Activated CD4-positive, alpha-beta T cell treated with anti-CD3 and anti-CD28 coated beads for 24 hours (primary cell): ENCODE measurements at places on chromosomes 12 and 14.

DNA sequence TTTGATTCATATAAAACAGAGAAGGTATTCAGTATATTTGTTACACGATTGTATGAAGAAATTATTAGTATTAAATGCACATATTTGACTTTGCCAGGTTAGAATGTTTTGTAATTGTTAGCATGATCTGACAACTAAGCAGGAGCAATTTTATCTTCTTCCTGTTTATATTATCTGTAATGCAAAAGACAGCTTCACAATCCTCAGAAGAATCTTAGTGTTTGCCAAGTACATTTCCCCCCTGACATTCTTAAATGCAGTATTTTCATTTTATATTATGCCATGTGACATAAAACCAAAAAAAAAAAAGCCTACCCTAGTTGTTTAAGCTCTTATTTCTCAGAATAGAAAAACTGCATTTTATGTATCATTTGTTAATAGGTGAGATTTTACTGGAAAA is 469.4 kb downstream of the FOXG1 start:
- no peak for DNase-seq

- DNase-seq, result no peak
Measured at GRCh38 chr14:20048202-20048601, 11.6 kb upstream of the OR4L1 start.

DNA sequence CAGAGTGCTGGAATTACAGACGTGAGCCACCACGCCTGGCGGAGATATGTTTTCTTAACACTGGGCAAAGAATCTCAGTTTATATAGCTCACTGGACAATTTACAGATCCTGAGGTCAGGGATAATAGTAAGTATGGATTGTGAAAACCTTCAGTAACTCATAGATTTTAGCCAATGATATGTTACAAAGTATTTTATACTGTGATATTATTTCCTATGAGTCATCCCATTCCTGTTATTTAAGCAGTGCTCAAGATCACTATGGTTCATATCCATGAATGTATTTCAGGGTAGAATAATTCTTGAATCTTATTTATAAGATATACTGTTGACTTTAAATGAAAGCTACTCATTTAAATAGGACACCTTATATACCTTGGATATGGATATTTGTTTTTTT is 107.2 kb downstream of the RAD51B start:
- DNase-seq, result no peak

DNA sequence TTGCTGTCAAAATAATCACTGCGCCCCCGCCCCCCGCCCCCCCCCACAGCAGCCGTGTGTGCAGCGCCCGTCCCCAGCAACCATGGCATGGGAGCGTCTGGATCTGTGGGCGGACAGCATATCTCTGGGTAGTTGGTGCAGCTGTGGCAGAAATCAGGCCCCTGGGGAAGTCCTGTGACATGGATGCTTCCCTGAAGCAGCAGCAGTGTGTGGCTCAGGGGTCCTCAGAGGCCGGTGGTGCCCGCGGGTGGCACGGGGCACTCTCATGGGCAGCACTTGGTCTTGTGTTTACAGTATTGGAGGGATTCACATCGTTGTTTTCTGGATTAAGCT is 19.2 kb downstream of the XRCC3 start:
- no peak for DNase-seq

GRCh38 chr12:99948370-99948769 is 36.4 kb downstream of the ANKS1B start:
- no peak for DNase-seq

DNA sequence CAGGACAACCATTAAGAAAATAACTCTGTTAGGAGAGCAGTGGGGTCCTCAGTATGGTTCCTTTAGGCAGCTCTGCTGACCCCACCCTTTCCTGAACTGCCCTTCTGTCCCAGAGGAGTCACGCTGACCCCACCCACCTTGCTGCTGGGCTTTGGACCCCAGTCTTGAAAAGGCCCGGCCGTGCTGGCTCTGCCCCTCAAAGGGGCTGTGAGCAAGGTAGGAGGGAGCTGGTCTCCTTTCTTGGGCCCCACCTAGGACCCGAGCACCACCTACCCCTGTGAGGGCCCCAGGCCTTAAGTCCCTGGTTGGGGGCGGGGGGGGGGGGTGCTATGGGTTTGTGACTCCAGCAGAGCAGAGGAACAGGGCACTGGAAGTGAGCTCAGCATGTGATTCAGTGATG is 171.1 kb downstream of the MON2 start:
- no peak for DNase-seq

DNA sequence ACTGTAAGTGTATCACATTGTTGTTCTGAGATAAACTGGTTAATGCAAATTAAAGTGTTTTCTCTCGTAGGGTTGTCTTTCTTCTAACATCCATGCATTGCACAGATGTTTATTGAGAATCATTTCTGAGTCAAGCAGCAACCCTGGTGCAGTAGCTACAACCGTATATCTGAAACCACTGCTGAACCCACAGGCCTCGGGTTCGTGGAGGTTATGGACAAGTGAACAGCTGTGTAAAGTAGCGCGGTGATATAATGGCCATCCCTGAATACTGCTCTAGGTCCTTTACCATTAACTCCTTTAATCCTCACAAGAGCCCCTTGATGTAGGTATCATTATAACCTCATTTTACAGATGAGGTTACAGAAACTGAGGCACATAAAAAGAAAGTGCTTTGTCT is 486.1 kb upstream of the TMEM132C start:
- DNase-seq, result no peak

- peak; percentile 55 for DNase-seq
Measured at GRCh38 chr12:108838194-108839017, 19.0 kb downstream of the SSH1 start.

GRCh38 chr12:53624458-53624857 is 1.7 kb downstream of the ATF7 start:
- DNase-seq, result no peak

DNA sequence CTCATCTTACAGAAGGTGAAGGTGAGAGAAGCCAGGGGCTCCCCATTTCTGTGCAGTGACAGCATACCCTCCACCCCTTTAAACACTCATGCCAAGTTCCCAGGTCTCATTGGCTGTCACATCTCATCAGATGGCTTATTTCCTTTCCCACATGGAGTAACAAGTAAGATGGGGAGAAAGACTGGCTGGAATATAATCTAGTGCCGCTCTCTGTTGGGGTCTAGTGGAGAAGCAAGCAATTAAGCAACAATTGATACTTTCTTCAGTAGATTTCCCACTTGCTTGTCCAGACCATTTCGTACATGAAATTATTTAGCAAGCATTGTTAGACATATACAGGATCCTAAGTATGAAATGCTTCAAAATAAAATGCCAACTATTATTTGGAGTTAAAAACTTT is 92.2 kb downstream of the SLC5A8 start:
- no peak for DNase-seq

GRCh38 chr14:81268016-81268416 is 47.3 kb upstream of the GTF2A1 start:
- DNase-seq, result no peak

DNA sequence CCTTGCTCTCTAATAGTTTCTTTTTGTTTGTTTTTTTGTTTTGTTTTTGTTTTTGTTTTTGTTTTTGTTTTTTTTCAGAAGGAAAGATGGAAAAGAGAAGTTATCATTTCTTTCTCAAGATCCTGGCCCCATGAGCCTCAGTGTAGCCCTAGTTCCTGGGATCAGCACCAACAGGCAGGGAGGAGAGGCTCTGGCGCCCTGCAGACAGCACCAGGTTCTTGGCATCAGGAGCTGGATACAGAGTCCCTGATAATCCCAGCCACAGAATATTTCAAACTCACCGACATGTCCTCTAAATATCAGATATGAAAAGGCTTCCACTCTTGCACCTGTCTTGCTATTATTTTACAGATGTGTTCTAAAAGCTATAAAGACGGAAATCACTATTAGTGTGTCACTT is 52.7 kb downstream of the FOXN3 start:
- no peak for DNase-seq

- no peak for DNase-seq
Measured at GRCh38 chr14:98198385-98198784, 1073.6 kb downstream of the BCL11B start.

GRCh38 chr12:15688202-15688736 is 100.9 kb downstream of the EPS8 start:
- no peak for DNase-seq

DNA sequence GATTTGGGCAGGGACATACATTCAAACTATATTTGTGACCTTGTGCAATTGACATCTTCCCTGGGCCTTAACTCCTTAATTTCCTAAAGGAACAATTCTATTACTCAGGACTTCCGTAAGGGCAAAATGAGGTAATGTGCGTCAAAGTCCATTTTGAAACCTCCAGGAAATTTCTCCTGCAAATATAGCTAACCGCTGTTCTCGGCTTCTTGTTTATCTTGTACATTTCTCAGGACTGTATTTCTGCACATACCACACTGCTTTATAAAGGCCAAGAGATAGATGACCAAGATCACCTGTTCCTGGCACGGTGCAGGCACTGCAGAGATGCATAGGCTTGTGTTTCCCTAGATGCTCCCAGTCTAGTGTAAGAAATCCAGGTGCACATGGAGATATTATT is 1009.4 kb downstream of the BCL11B start:
- DNase-seq, result no peak

DNA sequence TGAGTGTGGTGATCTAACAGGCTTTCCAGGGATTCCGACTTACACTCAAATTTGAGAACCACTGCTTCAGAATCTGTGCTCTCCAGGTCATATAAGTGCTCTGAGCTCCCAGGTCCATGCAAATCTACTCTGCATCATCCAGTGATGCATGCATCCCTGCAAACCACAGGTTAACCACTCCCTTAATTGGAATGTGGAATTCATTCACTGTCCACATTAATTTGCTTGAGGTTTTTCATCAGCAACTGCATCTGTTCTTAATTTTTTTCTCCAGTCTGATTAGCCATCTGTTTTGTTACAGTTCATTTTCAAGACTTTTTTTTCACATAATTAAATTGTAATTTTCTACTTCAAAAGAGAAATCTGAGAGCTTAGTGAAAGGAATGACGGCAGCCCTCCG is 43.4 kb upstream of the RIN3 start:
- DNase-seq, result no peak

- DNase-seq, result no peak
Measured at GRCh38 chr12:27009881-27010301, 4.3 kb downstream of the TM7SF3 start.

DNA sequence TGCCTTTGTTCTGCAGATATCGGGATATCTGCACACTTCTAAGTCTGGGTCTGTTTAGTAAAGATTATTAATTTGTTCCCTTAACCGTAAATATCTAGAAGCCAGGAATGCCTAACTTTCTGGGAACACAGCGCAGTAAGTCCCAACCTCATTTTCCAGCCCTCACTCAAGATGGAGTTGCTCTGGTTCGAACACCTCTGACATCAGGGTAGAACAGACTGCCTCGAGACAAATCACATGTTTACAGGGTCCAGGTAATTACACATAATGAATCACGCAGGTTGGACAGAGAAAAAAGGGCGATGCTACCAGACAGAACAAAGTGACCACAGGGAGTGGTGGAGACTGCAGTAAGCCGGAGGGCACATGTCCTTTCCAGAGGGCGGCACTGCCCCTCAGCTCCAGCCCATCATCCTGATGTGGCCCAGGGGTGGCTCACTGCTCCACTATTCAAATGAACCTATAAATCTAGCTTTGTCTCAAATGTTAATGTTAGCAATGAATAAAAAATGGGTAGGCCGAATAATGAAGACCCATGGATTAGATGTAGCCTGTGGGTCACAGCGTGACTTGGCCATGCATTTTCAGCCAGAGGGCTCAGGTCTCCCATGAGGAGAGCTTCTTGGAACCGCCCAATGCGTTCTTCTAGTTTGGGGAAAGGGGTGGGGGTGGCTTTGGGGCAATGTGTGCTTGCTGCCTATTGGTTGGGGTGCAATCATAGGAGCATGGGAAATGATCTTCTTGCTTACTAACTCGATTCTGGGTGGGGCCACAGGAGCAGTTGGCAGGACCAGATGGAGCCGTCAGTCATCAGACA is 159.0 kb upstream of the SFSWAP start:
- DNase-seq, result no peak

DNA sequence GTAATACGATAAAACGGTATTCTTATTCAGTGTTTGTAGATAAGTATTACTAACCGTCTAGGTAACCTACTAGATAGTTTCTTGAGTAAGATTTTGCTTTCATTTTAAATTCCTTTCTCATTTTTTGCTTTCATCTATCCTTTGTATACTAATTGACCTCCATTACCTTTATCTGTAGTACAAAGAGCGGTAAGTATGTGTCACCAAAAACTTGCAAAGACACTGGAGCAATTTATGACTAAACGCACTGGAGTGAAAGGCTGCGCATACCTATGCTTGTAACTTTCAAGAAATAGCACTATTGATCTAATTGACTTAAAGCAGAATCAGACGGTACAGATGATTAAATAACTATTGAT is 1.7 kb downstream of the ARHGAP5 start:
- no peak for DNase-seq

- DNase-seq, result no peak
Measured at GRCh38 chr12:92690601-92691000, 12.2 kb upstream of the PLEKHG7 start.

DNA sequence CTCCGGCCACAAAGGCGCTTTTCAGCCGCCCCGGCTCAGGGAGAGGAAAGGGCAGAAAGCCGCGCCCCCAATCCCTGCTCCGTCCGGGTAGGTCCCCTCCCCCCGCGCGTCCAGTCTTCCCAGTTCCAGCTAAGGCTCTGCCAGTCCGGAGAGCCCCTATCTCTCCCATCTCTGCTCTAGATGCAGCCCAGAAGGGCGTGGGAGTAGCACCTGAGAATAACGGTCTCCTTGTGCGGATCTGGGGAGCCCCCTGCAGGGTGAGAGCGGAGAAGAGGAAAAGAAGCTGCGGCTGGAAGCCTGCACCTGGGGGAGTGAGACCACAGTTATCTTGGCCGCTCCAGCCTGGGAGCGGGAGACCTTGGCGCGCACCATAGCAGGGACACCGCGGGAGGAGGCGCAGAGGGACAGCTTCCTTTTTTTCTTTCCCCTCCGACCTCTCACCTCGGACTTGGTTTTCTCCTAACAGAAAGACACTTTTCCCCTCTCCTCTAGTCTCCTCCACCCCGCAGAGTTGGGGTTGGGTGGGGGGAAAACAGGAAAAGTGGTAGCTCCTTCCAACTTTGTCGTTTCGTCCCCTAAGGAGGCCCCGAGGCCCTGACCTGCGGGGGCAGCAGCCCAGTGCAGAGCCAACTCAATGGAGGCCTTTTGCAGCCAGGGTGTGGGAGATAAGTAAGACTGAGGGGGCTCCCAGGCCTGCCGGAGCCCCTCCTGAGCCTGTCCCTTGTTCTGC is 2.4 kb downstream of the DHH start:
- peak; percentile 55 for DNase-seq

DNA sequence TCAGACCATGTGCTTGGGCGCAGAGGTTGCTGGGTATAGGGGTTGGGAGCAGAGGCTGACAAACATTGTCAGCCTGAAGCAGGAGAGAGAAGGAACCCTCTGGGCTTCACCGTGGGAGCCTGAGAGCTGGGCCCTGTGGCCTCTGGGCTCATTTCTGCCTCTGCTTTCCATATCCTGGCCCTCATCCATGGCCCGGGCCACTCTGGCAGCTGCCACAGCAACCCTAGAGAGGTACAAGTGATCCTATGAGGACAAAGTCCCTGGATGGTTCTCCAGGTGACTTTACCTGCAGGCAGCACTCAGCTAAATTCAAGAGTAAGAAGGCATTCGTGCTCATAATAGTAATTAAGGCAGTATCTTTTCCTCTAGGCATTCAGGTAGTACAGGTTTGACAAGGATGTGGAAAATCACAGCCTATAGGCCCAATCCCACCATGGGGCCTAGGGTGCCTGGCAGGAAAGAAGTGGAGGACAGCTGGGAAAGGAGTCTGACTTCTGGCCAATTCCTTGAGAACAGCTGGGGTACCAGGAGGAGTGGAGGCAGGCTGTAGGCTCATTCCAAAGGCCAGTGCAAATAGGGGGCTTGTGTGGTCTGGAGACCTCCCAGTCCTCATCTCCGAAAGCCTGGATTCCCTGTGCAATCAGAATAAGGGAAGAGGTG is 3.6 kb upstream of the TTC7B start:
- no peak for DNase-seq
